ENCODE measurements at places on chromosomes 12 and 14. TPM values are rescaled to one million over a fixed set of nuclear protein-coding genes. Genes with fewer than 3 reads are reported as not detected.

The CD27 gene
- not detected for total RNA-seq

The HOXC12 gene
- total RNA-seq = not detected

The RAPGEF3 gene
- 0.72 TPM for total RNA-seq

The FAM90A1 gene
- total RNA-seq = not detected

The GPR135 gene
- total RNA-seq = 0.96 TPM

The IKZF4 gene
- 3.4 TPM for total RNA-seq

The MSI1 gene
- 0.59 TPM for total RNA-seq

The WDHD1 gene
- 13.5 TPM for total RNA-seq

The ALDH2 gene
- total RNA-seq = 97.2 TPM

The ZC3H10 gene
- total RNA-seq = 3.2 TPM

The KRT79 gene
- 0.21 TPM for total RNA-seq

The DHH gene
- total RNA-seq = not detected

The SLC10A1 gene
- not detected for total RNA-seq

The CCDC38 gene
- 0.07 TPM for total RNA-seq

The ABCC9 gene
- not detected for total RNA-seq

The RPGRIP1 gene
- total RNA-seq = 0.23 TPM

The FLVCR2 gene
- total RNA-seq = 3.6 TPM

The AQP2 gene
- not detected for total RNA-seq

The FAM186B gene
- total RNA-seq = 0.16 TPM

The RPL41 gene
- total RNA-seq = 5,583 TPM

Data from A549 treated with RU486 at 1 μM for 4 hours (cell line).